ENCODE measurements at places on chromosomes 6 and 20.

GRCh38 chr6:141744971-141745370 lies 387.8 kb upstream of the GJE1 start:
- DNase-seq: no peak

DNA sequence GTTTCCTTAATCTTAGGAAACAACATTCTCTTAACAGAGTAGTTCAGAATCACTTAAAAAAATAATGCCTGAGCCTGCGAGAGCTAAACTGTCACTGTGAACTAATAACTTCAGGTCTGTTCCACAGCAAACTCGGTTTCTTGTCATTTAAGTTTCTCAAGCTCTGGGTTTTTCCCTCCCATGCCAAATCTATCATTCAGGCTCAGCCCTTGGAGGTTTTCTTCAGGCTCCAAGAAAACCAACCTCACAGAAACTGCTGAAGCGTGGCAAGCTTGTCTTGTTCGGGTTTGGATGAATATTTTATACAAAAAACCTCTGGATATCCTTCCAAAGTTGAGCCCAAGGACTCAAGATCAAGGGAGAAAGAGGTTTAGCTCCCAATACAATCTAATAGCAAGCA lies 99.7 kb upstream of the SNX9 start:
- no peak for DNase-seq

GRCh38 chr6:35058358-35058675 lies 82.8 kb downstream of the TCP11 start:
- no peak for DNase-seq

- no peak for DNase-seq
These were observed 536 bp upstream of the MTFR2 start for GRCh38 chr6:136250686-136251008.

DNA sequence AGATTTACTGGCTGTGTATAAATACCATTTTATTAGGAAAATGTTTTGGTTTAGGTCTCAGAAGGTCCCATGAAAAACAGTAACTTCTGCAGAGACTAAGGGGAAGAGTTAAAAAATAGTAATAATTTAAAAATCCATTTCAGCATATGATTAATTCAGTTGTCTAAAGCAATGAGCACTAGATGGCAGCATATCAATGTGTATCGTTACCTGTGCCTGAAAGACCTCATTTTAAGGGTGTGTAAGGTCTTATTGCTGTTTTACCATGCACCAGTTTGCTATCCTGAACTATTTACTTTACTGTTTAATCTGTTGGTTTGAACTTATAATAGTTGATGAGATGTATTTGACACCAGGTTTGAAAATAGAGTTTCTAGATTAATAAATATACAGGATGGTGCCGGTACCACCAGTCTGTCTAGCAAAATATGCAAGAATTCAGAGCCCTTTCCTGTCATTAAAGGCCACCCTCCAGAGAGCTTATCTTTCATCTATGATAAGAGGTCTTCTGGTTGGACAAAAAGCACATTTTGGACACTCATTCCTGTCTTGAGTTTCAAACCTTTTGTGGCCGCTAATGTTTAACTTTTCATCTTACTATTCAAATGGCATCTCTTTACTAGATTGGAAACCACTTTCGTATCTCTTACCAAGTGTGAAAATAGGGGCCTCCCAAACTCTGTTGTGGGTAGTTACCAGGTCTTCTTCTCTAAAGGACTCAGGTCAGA lies 8.9 kb upstream of the AHI1 start:
- DNase-seq: no peak

DNA sequence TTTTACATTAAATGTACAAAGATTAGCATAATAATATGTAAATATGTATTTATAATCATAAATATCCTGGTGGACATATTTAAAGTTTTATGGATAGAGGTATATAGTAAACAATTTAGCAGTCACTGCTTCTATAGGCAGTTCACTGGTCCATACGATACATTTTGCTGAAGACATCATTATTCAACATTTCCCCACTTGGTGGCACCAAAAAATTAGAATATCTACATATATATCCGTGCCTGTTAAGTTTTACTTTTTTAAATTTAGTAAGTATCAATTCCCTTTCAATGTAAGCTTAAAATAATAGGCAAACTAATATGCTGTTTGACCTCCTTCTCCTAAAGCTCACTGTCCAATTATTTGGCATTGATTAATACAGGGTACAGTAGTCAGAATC lies 64.2 kb downstream of the LMBRD1 start:
- DNase-seq: no peak

DNA sequence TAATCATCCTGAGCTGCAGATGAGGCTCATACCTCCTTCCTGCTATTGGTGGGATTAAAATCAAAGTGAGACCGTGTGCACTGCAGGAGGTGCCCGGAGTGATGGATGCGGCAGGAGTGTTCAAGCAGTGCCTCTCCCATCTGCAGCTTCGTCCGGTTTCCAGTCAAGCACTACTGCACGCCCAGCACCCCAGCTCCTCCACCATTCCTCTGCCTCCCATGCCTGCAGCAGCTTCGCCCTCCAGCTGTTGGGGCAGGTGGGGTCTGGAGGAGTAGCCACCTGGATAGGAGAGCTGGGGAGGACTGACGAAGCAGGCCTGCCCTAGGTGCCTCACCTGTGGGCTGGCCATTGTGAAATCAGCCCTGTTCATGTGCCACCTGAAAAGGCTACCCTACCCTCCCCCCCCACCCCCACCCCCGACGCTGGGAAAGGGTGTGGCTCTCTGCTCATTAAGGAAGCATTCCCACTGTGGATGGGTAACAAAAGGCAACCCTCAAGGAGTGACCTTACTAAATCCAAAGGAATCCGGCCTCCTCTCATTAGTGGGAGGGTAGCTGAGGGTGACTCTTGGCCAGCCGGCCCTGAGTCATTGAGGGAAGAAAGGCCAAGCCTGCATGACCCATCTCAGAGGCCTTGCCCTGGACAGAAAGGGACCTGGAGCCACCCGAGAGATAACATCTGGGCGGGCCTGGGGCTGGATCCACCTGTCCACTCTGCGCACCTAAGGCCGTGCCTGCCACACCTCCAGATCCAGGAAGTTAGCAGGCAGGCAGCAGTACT lies 115.9 kb upstream of the ARMC2 start:
- no peak for DNase-seq

DNA sequence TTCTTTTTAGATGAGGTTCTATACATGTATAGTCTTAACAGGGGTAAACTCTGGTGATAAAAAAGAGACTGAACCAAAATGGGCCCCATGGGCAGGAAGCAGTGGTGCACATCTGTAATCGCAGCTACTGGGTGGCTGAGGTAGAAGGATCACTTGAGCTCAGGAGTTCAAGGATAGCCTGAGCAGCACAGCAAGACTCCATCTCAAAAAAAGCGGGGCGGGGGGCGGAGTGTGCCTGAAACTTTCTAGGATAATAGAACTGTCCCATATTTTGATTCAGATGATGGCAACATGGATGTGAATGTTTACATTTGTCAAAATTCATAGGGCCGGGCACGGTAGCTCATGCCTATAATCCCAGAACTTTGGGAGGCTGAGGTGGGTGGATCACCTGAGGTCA lies 48.8 kb upstream of the TAF8 start:
- DNase-seq: no peak

GRCh38 chr6:1515781-1516180 lies 93.9 kb upstream of the FOXC1 start:
- DNase-seq: no peak

- no peak for DNase-seq
These were observed 567.9 kb upstream of the CITED2 start for GRCh38 chr6:139942331-139942730.

GRCh38 chr6:157741948-157742556 lies 81.0 kb upstream of the SNX9 start:
- no peak for DNase-seq

GRCh38 chr6:38460186-38460585 lies 179.5 kb downstream of the BTBD9 start:
- peak; percentile 88 for DNase-seq

DNA sequence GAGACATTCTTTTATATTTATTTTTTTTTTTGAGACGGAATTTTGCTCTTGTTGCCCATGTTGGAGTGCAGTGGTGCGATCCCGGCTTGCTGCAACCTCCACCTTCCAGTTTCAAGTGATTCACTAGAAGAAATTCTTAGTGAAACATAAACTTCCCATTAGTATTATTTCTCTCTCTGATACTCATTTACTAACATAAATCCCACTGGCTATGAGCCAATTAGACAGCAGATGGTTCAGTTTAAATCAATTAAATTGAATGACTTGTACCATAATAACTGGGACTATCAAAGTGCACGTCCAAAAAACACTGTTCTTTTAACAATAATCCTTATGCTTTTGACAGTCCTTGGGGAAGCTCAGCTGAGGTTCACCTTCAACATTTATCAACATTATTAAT lies 111.2 kb upstream of the PTCHD4 start:
- no peak for DNase-seq

DNA sequence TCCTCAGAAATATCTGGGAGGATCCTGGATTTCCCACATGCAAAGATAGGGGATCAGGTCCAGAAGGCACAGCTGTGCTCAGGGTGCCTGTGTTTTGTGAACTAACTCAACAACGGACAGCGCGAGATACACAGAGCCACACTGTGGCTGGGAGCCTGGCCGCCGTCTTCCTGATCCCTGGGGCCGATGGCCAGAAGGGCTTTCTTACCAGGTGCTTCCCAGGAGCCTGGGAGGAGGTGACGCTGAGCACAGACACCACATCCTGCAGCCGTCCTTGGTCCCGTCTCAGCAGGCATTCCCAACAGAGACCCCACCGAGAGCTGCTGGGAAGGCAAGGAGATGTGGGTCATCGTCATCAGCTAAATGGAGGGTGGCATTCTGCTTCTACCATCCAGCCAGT lies 144.6 kb upstream of the AFDN start:
- DNase-seq: no peak

DNA sequence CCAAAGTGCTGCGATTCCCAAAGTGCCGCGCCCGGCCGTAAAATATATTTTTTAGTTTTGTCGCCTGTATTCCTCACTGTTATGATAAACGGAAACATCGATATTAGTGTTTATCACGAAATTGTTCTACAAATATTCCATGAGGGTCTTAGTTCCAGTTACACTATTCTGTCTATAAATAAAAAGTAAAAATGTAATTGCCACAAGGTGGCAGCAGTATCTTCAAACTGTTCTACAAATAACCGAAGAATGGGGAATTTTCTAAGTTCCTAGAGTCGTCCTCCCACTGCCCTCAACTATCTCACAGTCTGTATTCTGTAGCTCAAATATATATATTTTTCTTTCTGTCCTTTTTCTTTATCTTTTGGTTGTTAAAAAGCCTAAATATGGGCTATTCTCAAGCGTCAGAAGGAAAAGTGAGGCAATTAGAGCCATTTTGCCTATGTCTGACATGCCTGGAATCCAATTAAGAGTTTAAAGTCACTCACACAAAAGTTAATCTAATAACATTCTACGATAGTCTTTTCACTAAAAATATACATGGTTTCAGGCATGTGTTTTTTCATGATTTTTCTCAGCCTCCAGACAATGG lies 14.2 kb upstream of the FAM162B start:
- peak; percentile 5 for DNase-seq

DNA sequence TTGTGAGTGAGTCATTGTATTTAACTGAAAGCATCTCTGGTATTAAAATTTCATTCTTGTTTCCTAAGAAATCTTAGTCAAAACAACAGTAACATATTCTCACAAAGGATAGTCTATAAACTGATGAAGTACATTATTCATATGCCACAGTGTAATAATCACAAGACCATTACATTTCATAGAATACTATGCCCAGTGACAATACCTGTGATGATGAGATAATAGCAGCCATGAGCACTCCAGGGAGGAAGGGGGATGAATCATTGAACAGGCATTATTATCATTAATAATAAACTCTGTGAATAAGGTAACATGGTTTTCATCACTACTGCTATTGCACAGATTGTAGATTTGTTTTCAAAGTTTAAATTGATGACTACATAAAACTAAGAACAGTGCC lies 667.9 kb downstream of the EPM2A start:
- DNase-seq: peak; percentile 20

- DNase-seq: no peak
These were observed 28.9 kb downstream of the RMND1 start for GRCh38 chr6:151422981-151423380.

DNA sequence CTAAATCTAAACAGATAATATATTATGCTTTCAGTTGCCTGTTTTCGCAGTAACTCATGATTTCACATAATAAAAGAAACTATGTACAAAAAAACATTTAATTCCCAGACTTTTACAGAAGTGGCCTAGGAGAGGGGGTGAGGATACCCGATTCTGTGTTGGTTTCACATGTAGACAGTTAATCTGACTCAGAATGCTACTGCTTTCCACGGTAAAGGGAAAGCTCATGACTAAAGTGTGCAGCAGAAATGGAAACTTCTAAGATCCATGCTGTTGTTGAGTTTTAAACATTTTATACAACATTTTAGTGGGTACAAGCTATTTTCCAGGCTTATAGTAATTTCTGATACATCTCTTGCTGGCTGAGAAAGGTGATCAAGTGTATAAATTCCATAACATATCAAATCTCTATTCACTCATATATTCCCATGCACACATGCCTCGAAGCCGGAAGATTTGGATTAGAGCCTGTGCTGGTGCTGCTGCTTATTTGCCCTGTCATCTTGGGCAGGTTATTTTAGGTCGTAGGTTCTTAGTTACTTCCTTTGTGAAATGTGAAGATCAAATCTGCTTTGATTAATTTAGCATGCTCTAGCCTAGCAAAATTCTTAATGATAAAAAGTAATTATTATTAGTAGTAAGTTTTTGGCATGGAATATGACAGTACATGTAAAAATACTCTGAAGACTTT lies 896.7 kb upstream of the MAP3K7 start:
- DNase-seq: no peak

- no peak for DNase-seq
These were observed 614.5 kb downstream of the CBLN4 start for GRCh38 chr20:55390791-55391190.

DNA sequence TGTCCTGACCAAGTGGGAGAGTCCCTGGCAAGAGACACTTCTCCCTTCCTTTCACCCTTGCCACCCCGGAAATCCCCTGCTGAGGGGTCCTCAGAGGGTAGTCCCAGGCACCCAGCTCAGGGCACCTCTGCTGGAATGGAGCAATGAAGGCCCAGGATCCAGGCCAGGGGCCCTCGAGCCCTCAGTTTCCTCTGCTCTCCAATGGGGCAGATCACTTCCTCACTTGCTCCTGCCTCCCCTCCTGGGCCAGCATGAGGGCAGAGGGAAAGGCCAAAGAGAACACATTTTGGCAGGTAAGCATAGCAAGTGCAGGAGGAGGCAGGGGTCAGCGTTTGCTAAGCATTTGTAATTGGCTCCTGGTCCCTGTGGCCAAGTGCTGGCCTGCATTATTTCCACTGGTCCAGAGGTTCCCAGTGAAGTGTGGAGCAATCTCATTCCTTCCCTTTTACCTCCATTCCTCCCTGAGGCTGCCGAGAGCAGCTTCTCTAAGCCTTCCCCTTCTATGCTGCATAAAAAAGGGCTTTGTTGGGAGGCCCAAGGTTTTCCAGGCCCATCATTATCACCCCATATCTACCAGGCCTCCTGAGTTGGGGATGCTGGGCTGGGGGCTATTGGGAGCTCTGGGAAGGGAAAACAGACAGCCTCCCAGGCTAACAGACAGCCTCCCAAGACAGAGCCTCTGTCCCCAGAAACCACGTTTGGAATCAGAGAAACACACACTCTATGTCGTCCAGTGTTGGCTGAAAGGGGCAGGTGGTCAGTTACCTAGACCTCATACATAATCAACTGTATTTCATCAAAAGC lies 28.8 kb upstream of the VEGFA start:
- no peak for DNase-seq

Data from fibroblast of skin of left quadriceps (primary cell).